NCI-H446 (cell line): ENCODE measurements at places on chromosomes 1 and 21.

GRCh38 chr1:156697481-156697880 is 7.9 kb downstream of the CRABP2 start:
- no peak for DNase-seq

GRCh38 chr1:167711797-167712196 is 10.0 kb upstream of the MPZL1 start:
- DNase-seq = no peak

- DNase-seq = no peak
Observed at GRCh38 chr1:212774584-212774983, 17.0 kb downstream of the NSL1 start.

DNA sequence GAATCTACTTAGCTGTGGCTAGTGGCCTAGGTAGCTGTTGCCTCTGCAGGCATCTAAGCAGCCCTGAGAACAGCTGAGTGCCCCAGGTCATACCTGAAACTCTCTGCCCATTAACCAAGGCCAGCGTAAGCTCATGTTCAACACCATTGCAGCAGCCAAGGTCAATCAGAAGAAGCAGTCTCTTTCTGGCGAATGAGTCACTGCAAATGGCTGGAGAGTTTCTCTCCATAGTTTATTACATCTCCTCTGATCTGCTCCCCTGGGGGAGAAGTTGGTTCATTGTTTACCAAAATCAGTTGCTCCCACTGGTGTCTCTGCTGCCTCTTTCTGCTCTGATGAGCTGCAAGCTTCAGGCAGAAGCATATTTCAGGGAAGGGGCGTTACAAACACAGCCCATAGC is 6.9 kb upstream of the BCL9 start:
- no peak for DNase-seq

DNA sequence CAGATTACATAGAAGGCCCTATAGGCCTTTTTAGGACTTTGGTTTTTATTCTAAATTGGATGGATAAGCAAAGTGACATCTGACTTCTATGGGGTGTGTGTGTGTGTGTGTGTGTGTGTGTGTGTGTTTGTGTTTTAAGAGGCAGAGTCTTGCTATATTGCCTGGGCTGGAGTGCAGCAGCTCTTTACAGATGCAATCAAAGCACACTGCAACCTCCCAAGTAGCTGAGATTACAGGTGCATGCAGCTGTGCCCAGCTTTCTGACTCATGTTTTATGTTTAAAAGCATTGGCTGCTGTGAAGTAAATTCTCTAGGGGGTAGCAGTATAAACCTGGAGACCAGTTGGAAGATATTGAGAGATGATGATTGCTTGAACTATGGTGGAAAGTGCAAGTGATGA is 12.4 kb upstream of the EVI5 start:
- DNase-seq = no peak

- no peak for DNase-seq
Observed at GRCh38 chr21:45105906-45106485, 31.6 kb downstream of the ADARB1 start.

DNA sequence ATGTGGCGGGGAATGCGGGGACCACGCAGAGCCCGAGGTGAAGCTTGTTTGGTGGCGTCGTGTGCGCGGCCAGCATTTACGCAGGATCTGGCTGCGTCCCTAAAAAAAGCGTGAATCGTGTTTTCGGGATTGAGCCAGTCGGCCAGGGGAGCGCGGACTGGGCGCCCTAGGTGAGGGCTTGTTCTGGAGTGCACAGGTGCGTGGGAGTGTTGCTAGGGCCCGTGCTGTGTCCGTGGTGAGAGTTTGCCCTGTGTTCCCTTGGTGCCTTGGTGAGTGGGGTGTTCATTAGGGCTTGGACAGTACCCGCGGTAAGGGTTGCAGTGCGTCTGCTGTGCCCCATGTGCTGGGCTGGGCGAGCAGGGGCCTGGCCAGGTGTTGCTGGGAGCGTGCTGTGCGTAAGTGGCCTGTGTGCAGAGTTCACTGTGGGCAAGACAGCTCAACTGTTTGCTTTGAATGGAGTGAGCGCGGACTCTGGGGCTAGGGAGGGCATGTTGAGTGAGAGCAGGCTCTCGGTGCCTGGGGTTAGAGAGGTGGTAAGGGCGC is 673 bp downstream of the CD46 start:
- DNase-seq = no peak

DNA sequence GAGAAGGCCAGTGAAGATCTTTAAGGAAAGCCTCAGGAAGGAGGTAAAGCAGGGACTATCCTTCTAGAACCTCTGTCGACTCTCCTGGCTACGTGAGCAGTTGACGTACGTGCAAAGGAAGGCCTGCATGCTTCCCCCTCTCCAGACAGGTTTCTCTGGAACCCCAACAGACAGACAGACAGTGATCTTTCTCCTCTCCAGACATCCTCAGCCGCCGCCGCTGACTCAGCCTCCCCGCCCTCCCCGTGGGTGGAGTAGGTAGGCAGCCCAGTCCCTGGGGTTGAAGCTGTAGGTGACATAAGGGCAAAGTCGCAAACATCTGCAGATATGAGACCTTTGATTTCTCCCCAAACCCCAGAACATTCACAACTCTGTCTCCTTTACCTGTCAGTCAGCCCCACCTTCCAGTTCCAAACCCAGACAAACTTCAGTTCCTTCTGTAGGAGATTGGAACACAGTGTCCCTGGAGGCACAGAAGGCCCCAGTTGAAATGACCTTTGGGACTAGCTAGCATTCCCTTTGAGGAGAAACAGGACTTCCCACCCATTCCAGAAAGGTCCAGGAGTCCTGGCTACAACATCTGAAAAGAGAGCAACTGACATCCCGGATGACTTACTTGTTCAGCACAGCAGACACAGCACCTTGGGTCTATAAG is 146.0 kb upstream of the JUN start:
- DNase-seq = no peak

DNA sequence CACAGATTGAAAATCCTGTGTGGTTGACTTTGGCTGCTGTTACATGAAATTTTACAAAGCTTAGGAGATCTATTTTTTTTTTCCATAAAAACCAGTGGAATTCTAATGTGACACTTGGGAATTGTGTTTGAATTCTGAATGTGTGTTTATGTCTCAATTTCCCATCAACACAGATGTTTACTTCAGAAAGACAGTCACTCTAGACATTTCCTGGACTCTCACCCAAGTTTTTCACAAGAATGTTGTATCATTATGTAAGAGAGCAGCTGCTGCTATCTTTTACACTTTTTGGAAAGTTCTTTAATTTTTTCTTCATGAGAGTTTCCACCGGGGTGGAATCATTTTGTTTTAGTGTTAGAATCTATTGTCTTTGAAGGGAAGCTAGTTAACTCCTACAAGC is 210.1 kb downstream of the GIPC2 start:
- no peak for DNase-seq

- DNase-seq = no peak
Observed at GRCh38 chr1:214645712-214646111, 42.7 kb downstream of the CENPF start.

DNA sequence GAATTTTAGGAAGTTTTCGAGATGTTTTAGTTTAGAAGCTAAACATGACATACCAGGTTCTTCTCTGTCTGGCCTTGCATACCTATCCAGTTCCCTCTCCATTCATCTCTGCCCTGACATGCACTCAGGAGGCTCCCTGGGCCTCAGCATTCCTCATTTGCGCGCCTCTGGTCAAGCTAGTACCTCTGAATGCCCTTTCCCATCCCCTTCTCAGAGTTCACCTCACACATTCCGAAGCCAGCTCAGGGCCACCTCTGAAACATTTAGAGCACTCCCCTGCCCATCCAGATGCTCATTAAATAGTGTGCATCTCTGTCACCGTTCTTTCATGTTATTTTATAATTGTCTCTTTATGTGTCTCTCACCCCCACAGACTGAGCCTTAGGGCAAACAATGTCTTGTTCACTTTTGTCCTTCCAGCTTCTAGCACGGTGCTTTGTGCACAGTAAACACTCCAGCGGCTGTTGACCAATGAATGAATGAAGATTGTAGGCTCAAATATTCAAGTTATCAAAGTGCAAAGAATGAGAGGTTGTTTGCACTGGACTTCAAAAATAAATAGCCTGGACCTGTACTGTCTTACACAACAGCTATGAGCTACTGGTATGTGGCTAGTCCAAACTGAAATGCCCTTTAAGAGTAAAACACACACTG is 1.2 kb upstream of the DHCR24 start:
- DNase-seq = no peak

DNA sequence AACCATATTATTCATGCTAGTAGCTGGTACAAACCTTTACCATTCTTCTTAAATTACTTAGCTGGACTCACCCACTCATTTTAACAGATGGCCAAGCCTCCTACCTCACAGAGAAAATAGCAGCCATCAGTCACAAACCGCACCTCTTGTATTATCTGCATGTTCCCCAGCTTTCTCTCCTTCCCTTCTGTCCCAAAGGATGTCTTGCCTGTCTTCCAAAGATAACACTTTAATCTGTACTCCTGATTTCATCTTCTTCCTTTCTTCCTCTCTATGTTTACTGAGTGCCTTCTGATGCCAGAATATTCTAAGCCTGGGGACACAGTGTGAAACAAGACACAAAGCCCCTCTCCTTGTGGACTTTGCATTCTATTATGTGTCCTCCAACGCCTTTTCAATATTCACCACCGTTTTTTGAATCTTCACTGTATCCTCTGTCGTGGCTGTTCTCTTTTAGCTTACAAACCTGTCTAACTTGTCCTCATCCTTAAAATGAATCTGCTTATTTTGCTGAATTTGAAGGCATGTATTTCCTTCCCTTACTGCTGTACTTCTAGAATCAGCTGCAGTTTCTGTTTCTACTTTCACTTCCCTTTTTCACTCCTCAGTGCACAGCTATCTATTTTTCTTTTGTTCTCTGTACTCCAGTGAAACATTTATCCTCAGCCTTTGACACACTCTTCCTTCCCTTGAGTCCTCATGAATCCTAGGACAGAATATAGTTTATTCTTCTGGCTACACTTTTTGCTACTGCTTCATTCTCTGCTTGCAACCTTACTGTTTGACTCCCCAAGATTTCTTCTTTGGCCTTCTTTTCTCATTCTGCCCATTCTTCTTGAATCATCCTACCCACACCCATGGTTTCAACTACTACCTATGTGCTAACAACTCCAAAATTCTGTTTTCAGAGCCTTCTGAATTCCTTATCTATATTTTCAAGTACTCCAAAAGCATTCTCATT is 216.9 kb upstream of the SAMSN1 start:
- DNase-seq = no peak

DNA sequence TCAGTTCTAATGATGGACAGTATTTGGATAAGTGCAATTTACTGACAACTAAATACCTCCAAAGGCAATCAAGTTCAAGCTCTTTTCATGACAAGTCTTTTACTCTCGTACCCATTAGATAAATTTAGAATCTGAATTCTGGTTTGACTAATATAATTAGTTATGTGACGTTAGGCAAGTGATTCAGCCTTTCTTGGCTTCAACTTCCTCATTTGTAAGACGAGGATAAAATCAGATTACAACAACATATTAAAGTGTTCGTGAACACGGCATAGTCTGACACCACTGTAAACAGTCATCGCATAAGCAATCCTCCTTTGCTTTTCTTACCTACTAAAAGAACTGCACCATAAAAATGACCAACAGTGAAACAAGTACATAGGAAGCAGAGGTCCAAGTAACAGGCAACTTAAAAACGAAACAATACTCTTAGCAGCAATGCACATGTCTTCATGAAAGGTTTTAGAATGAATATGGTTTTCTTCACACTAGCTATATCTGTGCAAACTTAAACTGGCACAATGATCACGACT is 25.7 kb downstream of the COA6 start:
- no peak for DNase-seq

- DNase-seq = no peak
Observed at GRCh38 chr1:11526071-11526895, 47.3 kb downstream of the DISP3 start.

- no peak for DNase-seq
Observed at GRCh38 chr1:152034324-152034653, 2.5 kb downstream of the S100A11 start.

DNA sequence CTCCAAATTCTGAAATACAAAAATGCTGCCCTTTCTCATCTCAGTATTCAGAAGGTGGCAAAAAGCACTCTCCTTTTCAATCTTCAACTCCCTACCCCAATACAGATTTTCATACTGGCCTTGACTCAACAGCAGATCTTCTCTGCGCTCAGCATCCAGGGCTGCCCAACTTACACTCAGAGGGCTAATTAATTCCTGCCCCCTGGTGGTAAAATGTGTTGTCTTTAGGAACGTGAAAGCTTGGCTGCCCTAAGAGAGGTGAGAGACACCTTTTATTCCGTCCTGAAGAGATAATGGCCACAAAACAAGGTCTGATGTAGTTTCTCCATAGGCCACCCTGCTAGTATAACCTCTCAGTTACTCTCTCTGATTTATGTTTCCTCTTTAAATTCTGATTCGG is 25.0 kb downstream of the KRTAP24-1 start:
- DNase-seq = no peak

DNA sequence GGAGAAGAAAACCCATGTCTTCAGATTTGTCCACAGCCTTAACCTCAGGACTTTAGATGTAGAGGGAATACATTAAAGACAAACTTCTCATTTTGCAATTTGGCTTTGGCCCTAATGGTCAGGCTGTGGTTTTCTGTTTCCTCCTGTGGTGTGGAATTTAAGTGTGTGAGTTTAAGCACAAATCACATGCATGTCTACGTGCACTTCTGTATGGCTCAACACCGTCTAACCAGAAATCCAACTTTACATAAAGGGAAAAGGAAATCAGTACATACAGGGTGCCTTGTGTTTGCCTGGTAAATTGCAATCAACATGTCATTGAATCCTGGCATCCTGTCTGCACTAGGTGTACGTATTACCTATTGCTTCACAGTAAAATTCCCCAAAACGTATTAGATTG is 1.2 kb upstream of the ZNF124 start:
- DNase-seq = no peak

DNA sequence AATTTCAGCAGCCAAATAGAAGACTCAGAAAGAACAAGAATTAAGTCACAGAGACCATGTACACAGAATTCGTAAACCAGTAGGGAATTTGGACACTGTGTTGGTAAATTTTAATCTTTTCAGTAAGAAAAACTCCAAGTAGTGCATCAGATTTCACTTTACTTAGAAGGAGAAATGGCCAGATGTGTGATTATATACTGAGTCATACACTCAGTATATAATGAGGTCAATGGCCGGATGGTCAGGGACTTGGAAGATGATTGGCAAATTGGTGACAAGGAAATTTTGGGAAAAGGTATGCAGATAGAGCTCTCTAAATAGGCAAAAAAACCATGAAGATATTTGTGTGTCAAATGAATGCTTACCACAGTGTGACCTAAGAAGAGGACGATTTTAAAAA is 399.8 kb upstream of the LRRC7 start:
- DNase-seq = no peak
